ENCODE measurements at places on chromosomes 6 and 20.

- DNase-seq = no peak
Measured at GRCh38 chr6:116575227-116575626, 3.9 kb downstream of the RWDD1 start.

DNA sequence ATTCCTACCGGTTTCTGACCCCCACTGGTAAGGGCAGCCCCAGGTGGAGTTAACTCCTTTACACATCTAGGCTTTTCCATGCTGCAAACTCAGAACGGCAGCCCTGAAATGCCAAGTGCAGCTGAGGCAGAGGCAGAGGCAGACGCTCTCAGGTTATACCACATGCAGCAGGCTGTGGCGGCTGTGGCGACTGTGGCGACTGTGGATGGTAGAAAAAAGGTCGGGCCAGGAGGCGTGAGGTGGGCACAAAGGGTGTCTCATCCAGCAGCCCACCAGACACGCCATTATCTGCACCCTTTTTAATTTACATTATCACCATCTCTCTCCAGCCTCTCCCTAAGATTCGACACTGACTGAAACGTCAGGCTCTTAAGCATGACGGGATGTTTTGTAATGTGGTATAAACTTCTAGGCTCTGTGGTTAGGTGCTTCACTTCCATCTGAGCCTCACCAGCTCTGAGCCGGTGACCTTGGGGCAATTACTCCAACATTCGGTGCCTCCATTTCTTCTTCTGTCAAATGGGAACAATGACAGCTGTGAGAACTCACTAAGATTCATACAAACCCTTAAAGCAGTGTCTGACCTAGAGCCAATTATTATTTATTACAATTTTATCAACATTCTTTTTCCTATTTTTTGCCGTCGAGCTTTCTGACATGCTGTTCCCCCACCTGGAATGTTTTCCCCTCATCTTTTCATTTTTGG is 8.2 kb downstream of the KIZ start:
- DNase-seq = no peak

DNA sequence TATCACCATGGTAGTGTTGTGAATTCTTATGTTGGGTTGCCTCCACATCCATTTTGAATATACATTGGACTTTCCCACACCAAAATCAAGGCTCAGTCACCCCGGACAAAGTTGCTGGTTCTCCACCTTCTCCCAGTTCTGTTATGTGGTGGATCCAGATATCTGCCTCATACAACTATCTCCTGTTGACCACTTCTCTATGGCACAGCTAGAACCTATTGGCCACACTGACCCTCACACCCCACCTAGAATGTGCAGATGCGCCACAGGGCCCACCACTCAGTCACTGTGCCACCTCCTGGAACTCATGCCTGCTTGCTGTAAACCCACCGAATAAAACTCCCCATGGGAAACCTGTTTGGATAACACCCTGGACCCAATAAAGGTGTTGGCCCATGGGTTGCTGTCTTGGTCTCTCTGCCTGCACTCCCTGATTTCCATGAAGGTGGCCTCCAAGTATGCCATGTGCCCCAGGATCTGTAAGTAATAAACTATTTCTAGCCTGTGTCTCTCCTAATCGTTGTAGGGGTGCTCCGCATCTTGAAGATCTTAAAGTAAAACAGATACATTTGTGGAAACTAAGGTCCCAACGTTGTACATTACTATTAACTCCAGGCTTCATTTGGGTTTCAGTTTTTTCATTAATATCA is 7.2 kb upstream of the NQO2 start:
- DNase-seq = no peak

DNA sequence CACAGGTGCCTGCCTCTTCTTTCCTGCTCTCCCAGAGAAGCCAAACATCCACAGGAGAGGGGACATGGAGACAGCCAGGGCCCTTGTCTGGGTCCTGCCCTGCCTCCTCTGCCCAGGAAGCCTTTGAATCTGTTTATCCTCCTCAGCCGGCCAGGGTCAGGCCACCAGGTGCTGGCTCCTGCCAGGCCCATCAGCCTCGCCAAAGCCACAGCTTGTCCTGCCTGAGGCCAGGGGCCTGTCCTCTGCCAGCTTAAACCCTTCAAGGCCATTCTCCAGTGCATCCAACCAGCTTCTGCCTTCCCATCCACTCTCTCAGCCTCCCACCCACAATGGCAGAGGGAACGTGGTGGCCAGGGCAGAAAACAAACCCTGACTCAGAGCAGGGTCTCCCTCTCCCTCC is 254.6 kb downstream of the ANKRD60 start:
- DNase-seq = no peak

DNA sequence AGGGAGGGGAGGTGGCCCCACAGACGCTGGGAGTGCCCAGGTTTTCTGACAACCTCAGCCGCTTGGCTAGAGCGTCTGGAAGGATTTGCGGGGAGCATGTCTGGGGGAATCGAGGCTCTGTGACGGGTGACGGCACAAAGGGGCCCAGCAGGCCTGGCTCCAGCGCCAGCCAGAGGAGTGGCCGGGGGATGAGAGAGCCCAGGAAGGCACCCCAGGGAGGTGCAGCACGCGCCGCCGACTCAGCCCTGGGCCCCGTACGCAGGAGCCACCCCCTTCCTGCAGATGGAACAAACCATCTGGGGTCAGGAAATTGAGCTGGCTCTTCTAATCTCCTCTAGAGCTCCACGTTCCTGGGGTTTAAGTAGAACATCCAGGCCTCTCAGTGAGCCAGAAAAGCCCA is 5.9 kb upstream of the SLCO4A1 start:
- no peak for DNase-seq

DNA sequence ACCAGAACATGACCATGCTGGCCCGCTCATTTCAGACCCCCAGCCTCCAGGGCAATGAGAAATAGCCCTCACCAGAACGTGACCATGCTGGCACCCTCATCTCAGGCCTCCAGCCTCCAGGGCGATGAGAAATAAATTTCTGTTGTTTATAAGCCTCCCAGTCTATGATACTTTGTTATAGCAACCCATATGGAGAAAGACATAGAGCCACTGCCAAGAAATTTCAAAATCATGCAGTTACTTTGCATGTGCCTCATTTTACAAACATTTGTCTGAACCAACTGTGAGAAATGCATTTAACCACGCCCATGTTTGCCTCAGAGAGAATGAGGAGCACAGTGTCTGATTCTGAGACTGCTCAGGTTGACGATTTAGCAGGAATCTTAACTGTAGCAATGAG is 15.5 kb downstream of the CYP39A1 start:
- no peak for DNase-seq

DNA sequence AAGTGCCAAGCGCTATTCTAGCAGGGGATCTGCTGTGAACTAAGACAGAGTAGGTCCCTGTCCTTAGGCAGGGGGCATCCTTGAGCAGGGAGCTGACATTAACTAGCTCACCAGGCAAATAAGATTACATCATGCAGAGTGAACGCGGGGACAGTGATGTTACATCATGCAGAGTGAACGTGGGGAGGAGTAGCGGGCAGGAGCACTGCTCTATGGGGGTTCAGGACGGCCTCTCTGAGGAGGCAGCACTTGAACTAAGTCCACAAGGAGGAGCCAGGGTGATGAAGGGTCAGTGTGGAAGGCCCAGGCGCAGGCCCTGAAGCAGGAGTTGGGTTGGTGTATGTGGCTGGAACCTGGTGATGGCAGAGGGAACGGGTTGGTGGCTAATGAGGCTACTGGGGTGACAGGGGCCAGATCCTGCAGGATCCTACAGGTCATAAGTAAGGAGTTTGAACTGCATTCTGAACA is 38.7 kb downstream of the KAT14 start:
- DNase-seq = no peak

DNA sequence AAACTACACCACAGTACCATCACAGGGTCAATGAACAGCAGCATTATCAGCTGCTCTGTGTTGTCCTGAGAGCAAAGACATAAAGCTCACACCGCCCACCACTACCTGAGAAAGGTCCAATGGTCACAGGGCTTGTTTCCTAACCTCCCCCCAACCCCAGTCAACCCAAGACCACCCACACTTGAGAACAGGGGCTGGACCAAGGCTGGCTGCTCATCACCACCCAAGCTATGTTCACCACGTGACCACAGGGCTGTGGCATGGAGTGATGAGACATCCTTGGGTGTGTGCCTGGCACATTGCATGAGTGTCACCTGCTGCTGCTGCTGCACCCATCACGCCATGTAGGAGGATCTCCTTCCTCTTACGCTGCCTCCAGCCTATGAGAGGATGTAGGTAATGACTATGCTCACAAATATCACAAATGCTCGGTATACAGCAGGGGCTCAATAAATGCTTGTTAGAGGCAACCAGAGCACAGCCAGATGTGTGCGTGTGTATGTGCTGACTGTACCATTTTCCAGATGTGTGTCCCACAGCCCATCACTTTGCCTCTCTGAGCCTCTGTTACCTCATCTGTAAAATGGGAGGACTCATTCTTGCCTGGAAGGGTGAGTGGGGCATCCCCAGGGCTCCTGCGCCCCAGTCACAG is 23.3 kb upstream of the SIRPA start:
- DNase-seq = no peak

DNA sequence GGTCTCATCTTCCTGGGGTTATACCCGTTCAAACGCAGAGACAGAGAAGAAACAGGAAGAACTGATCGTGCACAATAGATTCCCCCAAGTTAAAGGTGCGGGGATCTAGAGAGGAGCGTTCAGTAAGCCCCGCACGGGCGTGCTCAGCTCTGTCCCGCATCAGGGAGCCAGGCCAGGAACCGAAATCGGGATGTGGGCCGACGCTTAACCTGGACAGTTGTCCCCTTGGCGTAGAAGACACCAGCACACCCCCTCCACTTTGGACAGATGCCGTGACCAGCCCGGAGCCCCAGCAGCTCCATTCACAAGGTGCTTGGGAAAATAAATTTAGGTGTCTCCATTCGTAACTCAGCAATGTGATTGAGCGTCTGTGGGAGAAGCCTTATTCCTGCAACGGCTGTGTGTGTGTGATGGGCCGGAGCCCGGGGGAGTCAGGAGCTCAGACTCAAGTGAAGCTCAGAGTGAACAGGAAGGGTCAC is 24.0 kb upstream of the GATA5 start:
- no peak for DNase-seq

GRCh38 chr6:85135376-85136094 is 314.3 kb upstream of the NT5E start:
- no peak for DNase-seq
